ENCODE measurements at places on chromosomes 4 and X. TPM values are rescaled to one million over a fixed set of nuclear protein-coding genes. Genes with fewer than 3 reads are reported as not detected.
A peak's percentile ranks its signal among the peaks of the same experiment; 100 is the strongest.

GRCh38 chr4:68324519-68325262 lies 25.2 kb downstream of the YTHDC1 start:
- no peak for DNase-seq

GRCh38 chrX:80550722-80551121 lies 130.5 kb downstream of the TENT5D start:
- no peak for DNase-seq

DNA sequence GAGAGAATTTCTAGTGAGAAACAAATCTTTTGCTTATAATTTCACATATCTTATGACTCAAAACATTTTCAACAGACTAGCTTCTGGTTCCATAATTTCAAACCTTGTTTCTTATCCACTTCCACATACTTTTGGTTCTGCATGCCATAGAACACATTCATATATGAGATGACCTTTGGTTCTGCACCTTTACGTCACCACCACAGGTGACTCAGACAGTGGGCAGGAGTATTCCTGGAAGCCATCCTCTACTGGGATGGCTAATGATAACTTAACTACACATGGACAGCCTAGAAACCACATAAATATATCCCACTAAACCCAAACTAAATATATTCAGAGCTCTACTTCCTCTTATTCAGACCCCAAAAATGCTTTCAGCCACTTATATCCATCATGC lies 133.3 kb downstream of the DCK start:
- peak; percentile 99 for DNase-seq

DNA sequence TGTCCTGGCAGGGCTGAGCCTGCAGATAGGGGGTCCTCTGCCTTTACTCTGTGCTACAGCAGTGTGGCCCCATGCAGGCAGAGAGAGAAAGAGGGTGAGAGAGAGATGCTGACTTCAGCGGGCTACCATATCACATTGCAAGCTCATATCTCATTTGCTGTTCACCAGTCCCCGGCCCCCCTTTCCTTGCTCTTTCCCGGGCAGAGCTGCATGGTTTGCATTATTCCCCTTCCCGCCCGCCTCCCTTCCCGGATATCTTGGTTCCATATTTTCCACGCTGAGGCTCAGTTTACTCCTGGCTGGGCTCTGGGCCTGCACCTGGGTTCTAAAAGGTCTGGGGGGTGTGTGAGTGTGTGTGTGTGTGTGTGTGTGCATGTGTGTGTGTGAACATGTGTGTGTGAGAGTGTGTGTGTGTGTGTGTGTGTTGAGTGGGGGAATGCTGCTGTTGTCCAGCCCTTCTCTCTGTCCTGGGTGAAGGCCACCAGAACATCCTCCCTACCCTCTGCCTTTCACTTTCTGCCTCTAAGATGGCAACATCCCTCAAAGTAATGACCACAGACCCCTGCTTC lies 63.5 kb downstream of the PJA1 start:
- DNase-seq = no peak

DNA sequence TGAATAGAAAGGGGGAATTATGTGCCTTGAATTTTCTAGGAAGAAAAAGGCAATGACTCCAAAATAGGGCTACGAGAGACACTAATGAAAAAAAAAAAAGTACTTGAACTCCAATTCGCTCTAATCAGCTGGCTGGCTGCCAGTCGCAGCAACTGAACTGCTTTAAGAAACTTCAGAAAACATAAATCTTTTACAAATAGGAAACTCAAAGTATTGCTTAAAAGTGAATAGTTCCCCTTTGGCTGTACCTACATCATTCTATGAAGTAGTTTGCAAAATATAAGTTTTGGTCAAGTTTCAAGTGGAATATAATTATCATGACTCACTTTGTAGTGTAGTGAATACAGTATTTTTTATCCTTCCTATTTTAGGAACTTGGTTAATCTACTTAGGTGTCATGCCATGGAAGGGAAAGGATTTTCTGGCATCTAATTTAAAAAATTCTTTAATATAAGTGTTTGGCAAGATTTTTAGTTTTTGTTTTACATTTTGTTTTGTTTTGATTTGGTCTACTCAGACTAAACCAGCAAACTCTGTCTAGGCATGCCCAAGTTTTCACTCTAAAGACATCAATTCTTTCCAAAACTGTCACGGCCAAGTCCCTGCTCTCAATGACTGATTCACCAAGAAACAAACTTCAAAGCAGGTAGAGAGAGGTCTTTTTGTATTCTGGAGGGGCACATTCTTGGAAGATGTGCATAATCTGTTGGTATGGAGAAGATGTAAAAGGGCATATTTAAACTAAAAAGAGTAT lies 382.4 kb upstream of the GALNT7 start:
- peak; percentile 48 for DNase-seq

MTMR8 gene
- polyA plus RNA-seq = 0.07 TPM

GRCh38 chrX:35444671-35445355 lies 353.3 kb upstream of the MAGEB16 start:
- DNase-seq = no peak

DNA sequence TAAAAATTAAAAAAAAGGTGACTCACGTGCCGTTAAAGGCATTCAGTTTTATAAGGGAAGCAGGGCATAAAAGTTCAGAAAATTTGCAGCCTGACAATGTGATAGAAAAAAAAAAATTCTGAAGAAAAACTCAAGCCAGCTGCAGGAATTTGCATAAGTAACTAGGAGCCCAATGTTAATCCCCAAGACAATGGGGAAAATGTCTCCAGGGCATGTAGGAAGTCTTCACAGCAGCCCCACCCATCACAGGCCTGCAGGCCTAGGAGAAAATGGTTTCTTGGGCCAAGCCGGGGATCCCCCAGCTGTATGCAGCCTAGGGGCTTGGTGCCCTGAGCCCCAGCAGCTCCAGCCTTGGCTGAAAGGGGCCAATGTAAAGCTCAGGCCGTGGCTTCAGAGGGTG lies 31.2 kb downstream of the CHM start:
- no peak for DNase-seq

DNA sequence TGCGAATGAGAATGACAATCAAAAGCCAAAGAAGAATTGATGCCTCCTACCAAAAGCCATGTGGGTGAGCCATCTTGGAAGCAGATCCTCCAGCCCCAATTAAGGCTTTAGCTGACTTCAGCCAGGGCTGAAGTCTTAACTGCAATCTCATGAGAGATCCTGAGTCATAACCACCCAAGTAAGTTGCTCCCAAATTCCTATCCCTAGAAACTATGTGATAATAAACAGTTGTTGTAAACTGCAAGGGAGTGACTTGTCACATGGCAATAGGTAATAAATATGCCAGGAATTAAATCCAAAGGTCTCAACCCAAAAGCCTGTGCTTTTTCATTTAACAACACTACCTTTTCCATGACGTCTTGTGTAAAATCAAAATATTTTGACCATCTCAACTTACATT lies 154.2 kb upstream of the TBL1X start:
- peak; percentile 67 for DNase-seq

DNA sequence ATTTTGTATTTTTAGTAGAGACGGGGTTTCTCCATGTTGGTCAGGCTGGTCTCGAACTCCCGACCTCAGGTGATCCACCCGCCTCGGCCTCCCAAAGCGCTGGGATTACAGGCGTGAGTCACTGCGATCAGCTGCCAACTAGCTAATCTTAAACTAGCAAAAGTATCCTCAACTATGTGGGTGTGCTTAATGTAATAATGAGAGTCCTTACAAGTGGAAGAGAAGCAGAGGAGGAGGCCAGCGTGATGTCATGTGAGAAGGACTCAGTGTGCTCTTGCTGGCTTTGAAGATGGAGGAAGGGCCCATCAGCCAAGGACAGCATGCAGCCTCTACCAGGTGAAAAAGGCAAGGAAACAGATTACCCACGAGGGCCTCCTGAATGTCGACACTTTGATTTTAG lies 19.6 kb downstream of the SCD5 start:
- DNase-seq = peak; percentile 75

DNA sequence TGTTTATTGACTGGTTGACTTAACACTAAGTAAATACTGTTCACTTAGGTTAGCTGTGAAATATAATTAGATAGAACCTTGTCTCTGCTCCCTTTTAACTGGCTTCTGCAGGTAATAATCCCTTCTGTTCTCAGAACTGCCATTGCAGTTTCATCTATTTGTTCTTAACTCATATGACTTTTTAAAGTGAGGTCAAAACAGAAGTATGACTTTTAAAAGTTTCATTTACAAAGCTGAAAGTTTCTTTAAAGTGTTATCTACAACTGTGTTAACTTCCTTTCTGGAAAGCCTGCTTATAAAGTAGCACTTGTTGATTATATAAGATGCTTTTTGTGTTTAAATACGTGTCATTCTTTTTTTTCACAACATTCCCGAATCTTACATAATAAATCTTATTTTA lies 127.4 kb downstream of the TET2 start:
- no peak for DNase-seq

ZNF630 gene
- polyA plus RNA-seq = 0.32 TPM

DNA sequence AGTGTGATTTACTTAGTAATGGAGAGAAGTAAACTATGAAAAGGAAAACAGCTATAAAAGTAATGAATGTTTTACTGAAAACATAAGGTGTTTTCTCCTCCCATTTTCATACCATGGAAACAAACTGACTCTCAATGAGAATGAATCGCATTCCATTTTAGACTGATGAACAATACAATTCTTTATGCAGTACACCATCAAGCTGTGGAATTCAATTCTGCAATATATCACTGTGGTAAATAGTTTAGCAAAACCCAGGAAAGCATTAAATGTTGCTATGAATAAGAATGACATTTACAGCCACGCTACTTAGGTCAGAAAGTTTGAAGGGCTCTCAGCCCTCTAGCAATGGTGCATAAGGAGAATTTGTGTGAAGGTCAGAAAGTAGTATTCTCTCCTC lies 7.4 kb downstream of the DCAF8L2 start:
- peak; percentile 33 for DNase-seq

WAS gene
- 0.07 TPM for polyA plus RNA-seq

DNA sequence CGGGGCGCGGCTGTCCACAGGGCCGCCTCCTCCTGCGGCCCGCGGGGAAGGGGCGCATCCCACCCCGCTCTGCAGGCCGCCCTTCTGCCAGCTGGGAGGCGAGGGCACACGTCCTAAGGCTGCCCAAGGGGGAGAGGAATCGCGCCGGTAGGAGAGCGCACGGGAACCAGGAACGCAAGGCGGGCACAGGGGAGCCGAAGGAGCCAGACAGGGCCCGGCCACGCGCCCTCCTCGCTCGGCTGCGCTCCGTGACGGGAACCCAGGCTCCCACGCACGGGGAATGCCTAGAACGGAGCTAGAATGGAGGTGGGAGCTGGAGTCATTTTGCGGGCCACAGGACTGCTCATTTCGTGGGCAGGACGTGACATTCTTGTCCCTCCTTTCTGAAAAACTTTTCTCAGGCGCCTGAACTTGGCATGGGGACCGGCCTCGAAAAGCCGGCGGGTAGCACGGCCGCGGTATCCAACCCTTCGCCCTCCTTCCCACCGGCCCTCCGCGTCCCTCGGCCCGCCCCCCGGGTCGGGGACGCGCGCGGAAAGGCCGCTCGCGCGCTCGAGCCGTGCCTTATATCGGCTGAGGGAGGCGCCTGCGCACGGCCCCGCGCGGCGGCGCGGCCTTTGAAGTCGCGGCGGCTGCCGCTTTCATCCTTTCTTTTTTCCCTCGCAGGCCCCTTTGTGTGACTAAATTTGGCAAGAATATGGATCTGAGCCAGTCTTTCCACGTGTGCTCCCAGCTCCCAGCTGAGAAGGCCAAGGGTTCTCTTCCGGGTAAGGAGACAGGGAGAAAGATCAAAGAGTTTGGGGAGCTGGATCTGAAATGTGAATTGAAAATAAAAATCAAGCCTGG lies 4.2 kb upstream of the LEF1 start:
- DNase-seq = peak; percentile 69

DNA sequence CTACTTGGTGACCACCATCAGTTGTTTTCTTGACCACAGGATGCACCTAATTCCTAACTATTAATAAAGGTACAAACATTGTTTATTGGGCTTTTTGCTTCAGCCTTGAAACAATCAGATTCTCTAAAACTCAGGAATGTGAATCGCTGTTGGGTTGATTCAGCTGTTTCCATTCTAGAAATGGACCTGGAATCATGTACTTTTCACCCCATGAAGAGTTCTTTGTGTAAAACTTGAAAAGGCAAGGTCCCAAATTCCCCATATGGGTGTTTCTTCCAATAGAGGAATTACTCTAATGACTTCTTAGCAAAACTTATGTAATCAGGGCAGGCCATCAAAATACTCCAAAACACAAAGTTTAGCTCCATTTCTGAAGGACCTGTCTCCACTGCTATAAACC lies 7.4 kb downstream of the AFAP1 start:
- no peak for DNase-seq

DNA sequence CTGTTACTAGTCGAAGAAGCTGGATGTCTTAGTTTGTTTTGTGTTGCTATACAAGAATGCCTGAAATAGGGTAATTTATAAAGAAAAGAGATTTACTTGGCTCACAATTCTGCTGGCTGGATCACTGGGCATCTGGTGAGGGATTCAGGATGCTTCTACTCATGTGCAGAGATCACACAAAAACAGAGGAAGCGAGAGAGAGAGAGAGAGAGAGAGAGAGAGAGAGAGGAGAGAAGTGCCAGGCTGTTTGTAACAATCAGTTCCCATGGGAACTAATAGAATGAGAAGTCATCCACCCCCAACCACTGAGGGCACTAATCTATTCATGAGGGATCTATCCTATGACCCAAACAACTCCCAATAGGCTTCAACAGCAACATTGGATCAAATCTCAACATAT lies 66.2 kb upstream of the FAM9A start:
- DNase-seq = peak; percentile 44

Measured in fibroblast of lung (primary cell).